ENCODE measurements at places on chromosomes 6 and 20.
A peak's percentile ranks its signal among the peaks of the same experiment; 100 is the strongest.

DNA sequence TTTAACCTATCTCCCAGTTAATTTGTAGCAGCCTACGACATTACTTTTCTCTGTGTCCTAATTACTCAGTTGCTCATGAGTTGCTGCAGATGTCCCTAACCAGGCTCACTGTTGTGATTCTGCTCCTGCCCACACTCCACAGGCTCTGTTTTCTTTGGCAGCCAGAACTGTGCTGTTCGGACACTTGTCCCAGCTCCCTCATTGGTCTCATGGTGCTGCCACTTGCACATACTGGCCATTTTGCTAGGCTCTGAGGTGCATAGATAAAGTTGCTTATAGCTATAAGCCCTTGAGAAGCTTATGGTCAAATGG is 55.0 kb downstream of the NOX3 start:
- no peak for DNase-seq

GRCh38 chr6:17493286-17493685 is 99.9 kb downstream of the CAP2 start:
- no peak for DNase-seq

GRCh38 chr6:92428448-92428847 is 990.9 kb downstream of the EPHA7 start:
- DNase-seq = no peak

DNA sequence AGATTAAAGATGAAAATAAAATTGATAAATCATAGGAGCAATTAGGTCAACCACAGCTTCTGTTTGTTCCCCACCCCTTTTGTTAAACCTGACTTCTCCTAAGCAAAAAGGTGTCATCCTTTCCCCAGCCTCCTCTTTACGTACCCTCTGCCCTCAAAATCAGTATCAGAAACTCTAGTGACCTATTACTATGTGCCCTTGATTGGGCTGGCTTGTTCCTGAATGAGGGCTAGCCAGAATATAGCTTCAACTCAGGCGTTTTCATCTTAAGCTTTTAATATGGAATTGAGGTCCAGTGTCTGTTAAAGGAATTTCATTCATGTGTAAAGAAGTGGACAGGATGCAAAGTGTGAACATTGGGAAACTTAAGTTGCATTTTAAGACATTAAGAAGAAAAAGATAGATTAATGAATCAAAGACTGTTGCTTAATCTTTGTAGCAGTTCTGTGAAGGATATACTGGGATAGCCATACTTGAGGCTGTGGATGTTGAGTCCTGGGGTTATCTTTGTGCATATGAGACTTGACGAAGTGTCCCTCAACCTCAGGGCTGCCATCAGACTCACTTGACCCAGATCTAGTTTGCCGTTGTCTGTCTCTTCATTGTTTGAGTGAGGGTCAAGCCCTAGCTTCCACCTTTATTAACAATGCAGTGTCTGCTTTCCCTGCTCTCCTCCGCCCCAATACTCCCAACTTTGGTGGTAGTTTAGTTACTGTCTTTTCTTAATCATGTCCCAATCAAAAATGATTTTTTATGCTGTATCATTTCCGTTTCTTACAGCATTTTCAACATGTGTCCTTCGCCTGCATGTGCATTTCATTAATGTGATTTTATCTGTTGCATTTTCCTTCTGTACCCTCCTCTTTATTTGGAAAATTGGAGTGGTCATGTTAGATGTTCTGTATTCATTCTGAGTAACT is 1.9 kb downstream of the TBPL1 start:
- DNase-seq = no peak

DNA sequence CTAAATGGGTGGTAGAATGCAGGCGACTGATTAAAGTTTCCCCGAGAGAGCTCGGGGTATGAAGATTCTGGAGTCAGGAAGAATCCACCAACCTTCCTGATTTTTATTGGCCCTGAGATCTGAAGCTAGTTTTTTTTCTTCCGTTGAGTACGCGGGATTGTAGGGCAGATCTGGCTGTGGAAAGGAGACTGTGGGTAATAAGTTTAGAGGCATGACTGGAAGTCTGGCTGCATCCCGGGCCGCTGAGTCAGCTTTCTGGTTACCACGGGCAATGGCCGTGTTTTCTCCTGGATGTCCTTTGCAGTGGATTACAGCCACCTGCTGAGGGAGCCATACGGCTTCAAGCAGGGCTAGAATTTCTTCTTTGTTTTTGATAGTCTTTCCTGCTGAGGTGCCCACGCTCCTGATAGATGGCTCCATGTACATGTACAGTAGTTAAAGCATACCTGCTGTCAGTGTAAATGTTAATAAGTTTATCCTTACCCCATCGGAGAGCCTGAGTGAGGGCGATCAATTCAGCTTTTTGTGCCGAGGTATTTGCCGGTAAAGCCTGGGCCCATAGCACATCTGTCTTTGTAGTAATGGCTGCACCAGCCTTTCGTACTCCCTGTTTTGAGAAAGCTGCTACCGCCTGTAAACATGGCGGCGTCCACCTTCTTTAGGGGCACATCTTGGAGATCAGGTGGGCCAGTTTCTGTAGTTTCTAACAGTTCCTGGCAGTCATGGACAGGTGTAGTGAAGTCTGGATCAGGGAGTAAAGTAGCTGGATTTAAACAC is 154.0 kb downstream of the TRIM27 start:
- no peak for DNase-seq

DNA sequence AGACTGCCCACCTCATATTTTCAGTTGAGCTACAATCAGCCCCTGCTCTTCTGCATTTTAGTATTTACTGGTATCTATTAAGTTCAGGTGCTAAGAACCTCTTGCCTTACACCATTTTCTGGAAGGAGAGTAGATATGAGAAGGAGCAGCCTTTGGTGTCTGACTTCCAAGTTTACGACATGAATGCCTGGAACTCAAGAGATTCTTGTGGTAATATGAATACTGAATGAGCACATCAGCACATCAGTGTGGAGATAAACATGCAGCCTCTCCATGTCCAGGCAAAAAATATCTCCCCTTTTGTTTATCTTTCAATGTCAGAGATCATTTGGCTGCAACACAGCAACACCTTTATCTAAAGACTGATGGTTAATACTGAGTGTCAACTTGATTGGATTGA is 65.8 kb upstream of the THEMIS start:
- no peak for DNase-seq

DNA sequence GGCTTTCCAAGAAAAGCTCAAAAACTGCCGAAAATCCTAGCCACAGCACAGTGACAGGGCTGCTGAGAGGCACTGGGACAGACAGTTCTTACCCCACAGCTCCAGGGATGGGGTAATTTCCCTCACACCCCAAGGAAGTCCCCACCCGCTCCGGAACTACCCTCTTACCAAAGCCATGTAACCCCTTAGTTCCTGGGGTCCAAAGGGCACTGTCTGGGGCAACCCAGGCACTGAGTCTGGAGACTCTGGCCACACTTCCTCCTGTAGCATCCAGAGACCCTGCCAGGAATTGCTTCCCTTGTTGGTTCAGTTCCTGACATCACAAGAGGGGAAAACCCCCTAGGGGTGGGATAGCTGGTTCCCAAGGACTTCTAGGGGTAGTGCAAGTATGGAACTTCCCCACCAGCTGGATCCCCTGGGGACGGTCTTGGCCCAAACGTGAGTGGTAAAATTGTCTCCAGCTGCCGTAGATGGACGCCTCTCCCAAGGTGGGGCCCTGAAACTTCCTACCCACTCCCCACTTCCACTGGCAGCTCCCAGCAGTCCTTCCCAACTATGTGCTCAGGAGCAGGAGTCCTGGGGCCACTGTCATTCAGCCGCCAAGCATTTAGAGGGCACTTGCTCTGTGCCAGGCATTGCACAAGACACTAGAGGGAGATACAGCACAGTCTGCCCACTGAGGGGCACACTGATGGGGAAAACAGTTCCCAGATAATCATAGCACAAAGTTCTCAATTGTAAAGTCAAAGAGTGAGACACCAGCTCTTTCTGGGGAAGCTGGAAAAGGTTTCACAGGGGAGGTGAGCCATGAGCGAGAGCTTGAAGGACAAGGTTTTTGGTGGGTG is 17.2 kb upstream of the HCK start:
- no peak for DNase-seq

- DNase-seq = no peak
These were observed 800 bp downstream of the ABCC10 start for GRCh38 chr6:43428112-43428570.

GRCh38 chr6:7959453-7959852 is 48.9 kb upstream of the TXNDC5 start:
- no peak for DNase-seq

GRCh38 chr20:13029687-13030375 is 21.1 kb downstream of the SPTLC3 start:
- DNase-seq = no peak

- DNase-seq = peak; percentile 9
These were observed 46.3 kb downstream of the MCM8 start for GRCh38 chr20:5996765-5997164.

DNA sequence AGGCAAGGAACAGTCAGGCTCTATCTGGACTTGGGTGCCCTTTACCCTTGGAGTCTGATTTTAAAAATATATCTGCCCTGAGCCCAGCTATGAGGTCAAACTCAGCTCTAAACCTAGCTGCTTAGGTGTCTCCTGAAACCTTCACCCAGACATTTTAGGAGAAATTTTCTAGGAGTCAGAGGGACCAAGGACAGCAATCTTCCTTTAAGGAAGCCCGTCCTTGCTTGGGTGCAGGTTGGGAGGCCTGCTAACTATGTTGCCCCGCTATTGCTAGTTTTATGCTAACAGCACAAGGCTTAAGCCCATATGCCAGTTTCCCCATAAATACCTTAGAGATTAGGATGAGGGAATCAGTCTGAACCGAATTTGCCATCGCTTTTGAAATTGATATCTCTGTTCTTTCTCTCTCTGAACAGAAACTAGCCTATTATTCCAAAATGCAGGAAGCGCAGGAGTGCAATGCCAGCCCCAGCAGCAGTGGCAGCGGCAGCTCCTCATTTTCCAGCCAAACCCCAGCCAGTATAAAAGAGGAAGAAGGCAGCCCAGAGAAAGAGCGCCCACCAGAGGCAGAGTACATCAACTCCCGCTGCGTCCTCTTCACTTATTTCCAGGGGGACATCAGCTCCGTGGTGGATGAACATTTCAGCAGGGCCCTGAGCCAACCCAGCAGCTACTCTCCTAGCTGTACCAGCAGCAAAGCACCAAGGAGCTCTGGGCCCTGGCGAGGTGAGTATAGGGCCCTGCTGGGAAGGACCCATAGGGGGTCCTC is 2.6 kb downstream of the VGLL2 start:
- DNase-seq = no peak

DNA sequence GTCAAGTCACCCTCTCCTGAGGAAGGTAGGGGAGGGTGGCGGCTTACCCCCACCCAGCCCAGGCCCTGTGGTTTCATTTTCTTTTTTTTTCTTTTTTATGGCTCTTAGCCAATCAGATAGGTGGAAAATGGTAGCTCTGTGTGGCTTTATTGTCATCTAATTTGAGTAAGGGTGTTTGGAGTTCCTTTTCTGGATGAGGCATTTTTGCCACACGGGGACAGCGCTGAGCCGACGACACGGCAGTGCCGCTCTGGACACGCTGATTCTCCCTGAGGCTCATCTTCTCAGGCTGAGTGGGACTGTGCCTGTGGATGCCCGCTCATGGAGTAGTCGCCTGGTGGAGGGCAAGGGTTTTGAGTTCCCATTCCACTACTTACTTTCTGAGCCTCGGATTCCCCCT is 37.6 kb upstream of the ANGPT4 start:
- no peak for DNase-seq

DNA sequence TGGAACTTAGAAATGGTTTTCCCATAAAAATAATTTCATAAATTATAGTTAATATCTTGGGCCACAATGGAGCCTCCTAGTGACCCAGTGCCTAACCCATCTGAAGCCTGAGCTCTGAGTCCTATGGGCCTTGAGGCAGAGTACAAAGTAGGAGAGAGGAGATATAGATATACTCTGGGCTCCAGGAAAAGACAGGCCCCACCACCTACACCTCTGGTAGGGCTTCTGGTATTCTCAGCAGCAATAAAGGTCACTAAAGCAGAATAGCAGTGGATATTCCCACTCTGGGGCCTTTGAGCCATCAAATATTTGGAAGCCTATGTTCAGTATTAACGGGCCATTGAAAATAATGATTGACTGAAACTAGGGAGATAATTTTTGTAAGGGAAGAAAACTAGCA is 24.1 kb downstream of the CYP39A1 start:
- no peak for DNase-seq

DNA sequence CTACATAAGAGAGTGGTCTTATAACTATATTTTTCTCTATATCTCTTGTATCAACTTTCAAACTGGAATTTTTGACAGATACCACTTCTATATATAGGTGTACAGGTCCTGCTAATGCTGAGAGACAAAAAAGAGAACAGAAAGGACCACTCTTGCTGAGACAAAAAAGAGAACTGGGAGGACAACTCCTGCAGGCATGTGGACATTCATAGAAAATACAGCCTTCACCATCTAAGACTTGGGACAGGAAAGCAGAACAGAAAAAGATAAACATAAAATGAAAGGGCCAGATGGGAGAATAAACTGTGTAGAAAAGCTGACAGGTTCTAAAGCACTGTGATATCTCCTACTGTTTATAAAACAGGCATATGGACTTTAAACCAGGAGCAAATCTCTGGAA is 541.0 kb upstream of the ADGRB3 start:
- no peak for DNase-seq

DNA sequence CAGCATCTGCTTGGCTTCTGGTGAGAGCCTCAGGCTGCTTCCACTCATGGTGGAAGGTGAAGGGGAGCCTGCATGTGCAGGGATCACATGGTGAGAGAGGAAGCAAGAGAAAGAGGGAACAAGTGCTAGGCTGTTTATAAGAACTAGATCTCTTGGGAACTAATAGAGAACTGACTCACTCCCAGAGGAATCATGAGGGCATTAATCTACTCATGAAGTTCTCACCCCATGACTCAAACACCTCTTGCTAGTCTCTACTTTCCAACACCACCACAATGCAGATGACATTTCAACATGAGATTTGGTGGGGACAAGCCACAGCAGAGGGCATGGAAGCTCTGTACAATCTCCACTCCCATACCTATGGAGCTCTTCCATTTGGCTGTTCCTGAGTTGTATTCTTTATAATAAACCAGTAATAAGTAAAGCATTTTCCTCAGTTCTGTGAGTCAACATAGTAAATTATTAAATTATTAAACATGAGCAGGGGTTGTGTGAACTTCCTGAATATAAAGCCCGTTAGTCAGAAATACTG is 524.1 kb upstream of the NRSN1 start:
- no peak for DNase-seq

DNA sequence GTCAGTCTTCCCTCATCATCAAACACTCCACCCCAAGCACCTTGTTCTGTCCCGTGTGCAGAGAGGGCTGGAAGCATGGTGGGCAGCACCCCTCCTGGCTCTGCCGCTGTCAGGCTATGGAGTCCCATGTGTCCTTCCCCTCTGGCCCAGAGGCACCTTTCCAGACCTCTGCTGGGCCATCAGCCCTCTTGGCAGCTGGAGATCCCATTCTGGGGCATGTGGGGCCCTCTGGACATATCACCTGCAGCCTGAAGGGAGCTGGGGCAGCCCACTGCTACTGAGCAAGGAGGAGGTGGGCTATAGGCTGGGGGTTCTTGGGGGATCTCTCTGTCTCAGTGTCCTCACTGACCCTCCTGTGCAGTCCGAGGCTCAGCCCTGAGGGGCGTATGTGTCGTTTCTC is 42.2 kb downstream of the SUN5 start:
- no peak for DNase-seq
